ENCODE measurements at places on chromosomes 11 and 22.

GRCh38 chr11:134072844-134073243 is 4.0 kb downstream of the JAM3 start:
- no peak for DNase-seq

- peak; percentile 24 for DNase-seq
Measured at GRCh38 chr11:121112498-121113455, 11.7 kb downstream of the TECTA start.

GRCh38 chr11:106614262-106614661 is 404.0 kb downstream of the GUCY1A2 start:
- no peak for DNase-seq

GRCh38 chr11:776561-777287 is 563 bp downstream of the GATD1 start:
- DNase-seq: no peak

DNA sequence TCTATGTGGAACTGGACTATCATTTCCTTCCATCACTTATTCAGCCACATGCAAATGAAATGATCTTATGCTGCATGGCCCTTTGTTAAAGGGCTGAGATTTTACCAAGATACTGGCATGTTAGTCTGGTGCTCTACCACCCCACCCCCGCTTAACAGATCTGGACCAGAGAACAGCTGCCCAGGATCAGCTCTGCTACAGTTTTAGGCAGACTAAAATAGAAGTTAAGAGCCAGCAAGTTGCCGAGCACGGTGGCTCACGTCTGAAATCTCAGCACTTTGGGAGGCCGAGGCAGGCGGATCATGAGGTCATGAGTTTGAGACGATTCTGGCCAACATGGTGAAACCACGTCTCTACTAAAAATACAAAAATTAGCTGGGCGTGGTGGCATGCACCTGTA is 4.6 kb downstream of the DDB1 start:
- DNase-seq: no peak

DNA sequence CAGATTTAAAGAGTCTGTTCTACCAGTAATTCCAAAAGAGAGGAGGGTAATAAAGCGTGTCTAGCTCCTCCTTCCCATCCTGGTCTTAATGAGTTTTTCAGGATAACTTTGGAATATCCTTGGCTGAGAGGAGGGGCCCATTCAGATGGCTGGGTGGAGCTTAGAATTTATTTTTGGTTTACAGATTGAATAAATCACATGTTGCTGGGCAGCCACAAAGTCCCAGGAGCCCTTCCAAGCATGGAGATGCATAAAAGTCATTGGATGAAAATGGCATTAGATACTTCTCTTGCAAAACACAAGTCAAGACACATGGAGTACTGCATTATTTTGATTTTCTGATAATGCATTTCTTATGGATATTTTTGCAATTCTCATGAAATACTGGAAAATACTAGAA is 139.0 kb downstream of the TRPC6 start:
- DNase-seq: no peak

DNA sequence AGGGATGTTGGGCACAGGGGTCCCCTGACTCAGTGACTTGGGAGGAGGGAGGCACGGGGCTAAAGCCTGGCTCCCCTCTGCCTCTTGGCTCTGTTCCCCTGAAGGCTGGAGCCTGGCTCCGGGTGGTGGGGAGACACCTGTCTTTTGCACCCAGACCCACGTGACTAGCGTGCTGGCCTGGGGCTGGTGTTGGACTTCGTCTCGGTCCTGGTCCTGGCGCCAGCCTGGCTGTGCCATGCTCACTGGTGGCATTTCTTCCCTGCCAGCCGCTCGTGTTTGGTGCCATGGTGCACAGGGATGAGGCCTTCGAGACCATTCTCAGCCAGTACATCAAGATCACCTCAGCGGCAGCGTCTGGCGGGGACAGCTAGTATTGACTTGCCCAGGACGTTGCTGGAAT is 56.7 kb downstream of the GRAMD4 start:
- no peak for DNase-seq

GRCh38 chr11:118938491-118939403 is 13.0 kb upstream of the BCL9L start:
- no peak for DNase-seq

GRCh38 chr11:93648158-93648557 is 13.3 kb upstream of the CEP295 start:
- peak; percentile 15 for DNase-seq

- no peak for DNase-seq
Measured at GRCh38 chr22:32695451-32695891, 106.0 kb upstream of the TIMP3 start.

- DNase-seq: no peak
Measured at GRCh38 chr22:18952022-18952421, 15.9 kb upstream of the PRODH start.

DNA sequence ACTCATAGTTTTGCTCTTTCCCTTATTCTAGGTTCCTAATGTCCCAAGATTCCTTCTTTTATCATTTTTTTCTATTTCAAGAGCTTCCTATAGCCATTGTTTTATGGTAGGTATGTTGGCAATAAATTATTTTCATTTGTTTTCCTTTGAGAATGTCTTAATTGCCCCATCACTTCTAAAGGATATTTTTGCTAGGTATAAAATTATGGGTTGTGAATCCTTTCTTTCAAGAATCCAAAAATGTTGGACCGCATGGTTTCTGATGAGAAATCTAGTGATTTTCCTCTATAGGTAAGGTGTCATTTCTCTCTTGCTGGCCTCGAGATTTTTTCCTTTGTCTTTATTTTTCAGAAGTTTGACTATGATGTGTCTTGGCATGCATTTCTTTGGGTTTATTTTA is 22.3 kb downstream of the RTL6 start:
- DNase-seq: no peak

DNA sequence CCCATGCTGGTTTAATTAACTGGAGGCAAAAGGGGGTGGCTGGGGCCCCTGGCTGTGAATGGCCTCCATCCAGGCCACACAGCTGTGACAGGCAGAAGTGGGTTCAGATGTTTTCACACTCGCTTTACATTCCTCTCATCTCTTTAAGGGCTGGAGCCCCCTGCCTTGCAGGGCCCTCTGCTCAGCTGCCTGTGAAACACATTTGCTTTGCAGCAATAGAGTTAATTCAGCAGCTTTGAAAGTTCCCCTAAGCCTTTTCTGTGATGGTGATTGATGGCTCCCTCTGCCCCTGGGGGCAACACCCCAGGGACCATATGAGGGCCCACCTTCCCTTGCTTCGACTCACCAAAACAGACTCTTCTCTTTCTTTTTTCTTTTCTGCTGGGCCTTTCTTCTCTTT is 139.3 kb downstream of the FEZ1 start:
- no peak for DNase-seq

- DNase-seq: no peak
Measured at GRCh38 chr11:120612513-120613263, 101.1 kb downstream of the GRIK4 start.

DNA sequence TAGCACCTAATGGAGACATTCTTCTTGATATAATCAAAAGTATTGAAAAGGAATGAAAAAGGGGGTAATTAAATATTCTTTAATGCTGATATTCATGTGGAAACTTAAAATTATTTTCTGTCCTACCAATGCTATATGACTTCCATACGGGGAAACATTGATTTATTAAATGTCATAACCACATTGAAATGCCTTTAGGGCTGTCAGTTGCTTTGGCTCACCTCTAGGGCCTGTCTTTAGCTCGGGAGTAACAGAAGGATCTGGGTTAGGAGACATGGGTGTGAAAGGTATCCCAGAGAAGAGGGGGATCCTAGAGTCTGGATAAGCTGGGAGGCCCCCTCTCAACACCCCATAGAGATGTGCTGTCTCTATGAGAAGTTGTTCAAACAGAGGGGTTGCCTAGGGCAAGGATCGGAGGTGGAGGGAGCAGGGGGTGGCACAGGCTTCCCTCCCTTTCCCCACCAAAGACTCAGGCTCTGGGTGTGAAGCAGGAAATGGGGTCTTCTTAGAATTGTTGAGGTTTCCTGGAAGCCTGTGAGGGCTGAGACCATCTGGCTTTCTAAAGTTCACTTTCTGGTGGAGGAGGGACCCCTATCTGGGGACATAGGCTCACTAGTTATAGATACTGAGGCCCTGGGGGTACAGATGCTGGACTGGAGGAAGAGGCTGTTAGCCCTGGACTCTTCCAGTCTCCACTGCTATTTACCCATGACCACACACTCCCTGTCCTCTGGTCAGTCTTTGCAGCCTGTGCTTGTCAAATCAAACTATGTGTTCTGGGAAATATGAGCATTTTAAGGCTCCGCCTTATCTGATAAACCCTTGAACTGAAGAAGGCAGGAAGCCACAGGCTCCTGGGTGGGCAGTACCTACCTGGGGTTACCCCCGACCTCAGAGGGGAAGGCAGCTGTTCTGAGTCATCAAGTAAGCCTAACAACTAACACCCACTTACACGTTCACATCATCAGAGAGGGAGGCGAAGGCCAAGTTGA is 55.8 kb upstream of the RRAS2 start:
- DNase-seq: no peak

Measured in NCI-H1436 treated with DMSO at 0.1 percent for 48 hours (cell line).